ENCODE measurements at places on chromosomes 2 and 18.

DNA sequence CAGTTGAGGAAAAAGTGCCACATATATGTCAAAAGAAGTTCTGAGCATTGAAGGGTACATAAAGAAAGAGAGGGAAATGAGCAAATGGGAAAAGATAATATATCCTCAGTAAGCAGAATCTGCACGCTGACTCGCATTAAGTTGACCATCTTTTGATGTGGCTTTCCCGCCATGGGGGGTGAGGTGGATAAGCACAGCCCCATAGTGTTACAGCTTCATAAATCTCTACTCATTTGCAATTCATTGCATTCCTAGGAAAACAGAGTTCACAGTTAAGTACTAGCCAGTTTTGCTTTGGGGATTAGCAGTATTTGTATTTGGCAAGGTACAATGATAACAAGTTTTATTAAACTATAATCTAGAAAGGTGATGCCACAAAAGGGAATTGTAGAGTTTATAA is 814.2 kb downstream of the LRP1B start:
- DNase-seq, result peak; percentile 21

- peak; percentile 1 for DNase-seq
Observed at GRCh38 chr2:146079216-146079615, 1559.3 kb upstream of the ZEB2 start.

- no peak for DNase-seq
Observed at GRCh38 chr2:108287169-108287568, 1.5 kb upstream of the SULT1C2 start.

DNA sequence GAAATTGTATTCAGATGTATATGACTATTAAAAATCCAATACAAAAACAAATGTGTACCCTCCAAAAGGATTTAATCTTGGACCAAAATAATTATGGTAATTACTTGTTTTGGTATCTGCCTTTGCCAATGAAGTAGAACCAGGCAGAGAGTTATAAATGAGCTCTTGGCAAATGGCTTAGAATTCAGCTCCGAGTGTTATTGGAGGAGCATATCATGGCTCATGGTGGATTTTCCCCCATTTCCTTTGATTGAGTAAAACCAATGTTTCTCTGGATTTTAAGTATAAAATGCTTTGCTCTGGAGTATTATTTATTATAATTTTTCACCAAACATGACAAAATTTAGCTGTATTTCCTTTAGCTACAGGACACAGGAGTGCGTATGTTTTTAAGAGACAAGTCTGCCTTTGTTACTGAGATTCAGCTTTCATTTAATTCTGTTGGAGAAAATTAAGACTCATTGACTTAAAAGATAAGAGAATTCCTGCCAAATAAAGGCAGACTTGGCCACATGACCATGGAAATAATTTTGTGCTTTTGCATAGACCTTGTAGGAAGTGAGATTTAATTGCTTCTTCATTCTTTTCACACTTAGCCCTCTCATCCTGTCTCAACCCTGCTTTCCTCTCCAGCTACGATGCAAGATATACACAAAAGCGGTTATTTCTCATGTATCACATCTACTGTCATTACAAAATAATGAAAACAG is 281.0 kb upstream of the SOX11 start:
- DNase-seq, result no peak

DNA sequence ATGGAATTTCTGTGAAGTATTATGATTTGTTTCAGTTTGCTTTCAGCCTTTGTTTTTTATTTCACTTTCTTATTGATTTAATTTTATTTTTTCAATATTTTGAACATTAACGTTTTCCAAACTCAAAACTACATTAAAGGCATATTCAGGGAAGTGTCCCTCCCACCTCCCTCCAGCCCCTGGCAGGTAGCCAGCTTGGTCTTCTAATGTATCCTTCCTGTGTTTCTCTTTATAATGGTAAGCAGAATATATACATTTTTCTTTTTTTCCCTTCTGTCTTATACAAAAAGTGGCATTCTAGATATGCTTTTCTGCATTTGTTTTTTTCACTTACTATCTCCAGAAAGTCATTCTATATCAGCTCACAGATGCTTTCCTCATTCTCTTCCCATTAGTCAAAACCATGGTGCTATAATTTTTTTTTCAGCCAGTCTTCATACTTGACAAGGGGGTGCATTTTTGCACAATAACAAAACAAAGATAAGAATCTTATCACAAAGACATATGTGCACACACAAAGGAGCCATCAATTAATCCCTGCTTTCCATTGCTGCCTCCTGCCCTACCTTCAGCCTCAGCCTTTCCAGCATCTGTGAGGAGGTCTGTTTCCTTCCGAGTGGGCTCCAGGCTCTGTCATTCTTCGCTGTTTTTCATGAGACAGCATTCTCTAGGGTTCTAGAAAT is 33.7 kb upstream of the TMEM177 start:
- peak; percentile 57 for DNase-seq

DNA sequence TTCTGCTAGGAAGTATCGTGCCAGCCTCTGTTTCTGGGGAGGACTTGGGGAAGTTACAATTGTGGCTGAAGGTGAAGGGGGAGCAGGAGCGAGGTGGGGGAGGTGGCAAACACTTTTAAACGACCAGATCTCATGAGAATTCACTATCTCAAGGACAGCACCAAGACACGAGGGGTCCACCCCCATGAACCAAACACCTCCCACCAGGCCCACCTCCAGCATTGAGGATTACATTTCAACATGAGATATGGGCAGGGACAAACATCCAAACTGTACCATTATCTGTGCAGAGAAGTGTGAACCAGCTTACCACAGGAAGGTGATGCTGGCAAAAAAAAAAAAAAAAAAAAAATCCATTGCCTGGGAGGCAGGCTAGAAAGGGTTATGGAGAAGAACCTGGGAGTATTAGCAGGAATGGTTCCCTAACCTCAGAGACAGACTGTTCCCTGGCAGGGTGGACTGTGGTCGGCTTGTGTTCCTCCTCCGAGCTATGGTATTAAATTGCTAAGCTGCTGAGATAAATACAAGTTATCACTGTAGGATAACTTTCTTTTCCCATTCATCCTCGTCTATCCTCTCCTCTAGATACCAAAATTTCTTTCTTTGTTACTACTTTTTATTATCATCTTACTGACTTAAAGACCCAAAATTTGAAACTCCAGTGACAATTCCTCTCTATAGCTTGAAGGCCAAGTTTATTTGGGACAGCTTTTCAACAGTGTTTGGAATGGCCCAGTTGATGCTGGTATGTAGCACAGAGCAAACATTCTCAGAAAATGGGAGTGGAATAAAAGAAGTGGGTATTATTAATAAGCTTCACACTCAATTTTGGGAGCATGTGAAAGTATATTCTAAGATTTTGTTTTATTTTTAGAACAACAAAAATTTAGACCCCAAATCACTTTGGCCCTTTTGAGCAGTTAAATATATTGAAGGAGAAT is 73.7 kb upstream of the MAP3K20 start:
- DNase-seq, result no peak

GRCh38 chr2:88880441-88880953 is 189.0 kb downstream of the RPIA start:
- DNase-seq, result peak; percentile 56

GRCh38 chr2:109410039-109410815 is 203.5 kb downstream of the SEPTIN10 start:
- DNase-seq, result no peak

DNA sequence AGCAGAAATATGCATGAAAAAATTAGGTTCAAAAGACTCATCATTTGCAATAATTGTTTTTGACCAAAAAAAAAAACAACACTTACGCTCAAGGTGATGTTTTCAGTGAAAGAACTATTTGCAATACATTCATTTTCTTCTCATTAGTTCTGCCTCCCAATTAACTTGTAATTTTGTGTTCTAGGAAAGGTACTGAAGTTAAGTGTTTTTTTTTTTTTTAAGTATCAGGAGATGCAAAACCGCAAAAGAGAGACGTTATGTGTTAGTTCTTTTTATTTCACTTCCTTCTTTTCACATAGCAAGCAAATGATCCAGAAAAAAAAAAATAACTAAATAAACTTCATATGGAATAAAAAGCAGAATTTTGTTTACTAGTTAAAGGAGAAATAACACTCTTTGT is 735.2 kb upstream of the GCFC2 start:
- no peak for DNase-seq

- DNase-seq, result no peak
Observed at GRCh38 chr2:223232896-223233295, 180.9 kb downstream of the KCNE4 start.

DNA sequence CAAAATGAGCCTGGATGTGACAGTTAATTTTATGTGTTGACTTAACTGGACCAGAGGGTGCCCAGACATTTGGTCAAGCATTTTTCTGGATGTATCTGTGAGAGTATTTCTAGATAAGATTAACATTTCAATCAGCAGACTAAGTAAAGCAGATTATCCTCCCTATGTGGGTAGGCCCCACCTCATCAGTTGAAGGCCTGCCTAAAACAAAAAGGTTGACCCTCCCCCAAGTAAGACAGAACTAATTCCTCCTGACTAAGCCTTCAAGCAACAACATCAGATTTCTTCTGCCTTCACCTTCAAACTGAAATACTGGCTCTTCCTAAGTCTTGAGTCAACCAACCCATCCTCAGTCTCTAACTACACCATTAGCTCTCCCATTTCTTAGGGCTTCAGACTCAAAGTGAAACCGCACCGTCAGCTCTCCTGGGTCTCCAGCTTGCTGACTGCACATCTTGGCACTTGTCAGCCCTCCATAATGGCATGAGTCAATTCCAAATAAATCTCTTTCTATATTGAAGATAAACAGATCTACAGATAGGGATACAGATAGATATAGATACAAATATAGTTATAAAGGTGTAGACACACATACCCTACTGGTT is 47.9 kb downstream of the MEMO1 start:
- DNase-seq, result no peak

DNA sequence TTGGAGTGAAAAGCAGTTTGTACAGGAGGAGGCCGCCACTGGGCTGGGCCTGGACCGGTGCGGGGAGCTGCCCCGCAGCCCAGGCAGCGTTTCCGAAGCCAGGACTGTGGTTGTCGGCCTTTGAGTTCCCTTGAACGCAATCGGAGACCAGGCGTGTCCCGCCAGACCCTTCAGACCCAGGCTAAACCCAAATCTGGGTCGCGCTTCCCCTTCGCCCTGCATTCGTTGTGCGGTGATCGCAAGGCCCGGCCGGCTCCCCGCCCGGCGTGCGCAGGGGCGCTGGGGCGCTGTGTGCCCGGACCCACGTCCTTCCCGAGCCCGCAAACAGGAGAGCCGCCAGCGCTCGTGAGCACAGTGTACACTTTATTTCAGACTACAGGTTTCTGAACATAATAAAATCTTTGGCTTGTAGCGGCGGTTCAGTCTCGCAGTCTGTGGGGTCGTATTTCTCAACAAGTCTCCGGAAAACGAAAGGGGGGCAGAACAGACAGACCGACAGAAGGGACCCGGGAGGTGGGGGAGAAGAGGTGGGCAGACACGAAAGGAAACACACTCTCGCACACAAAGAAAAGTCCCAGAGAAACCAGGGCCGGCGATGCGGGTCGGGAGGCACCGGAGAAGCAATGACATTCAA is 5.5 kb downstream of the EN1 start:
- no peak for DNase-seq

DNA sequence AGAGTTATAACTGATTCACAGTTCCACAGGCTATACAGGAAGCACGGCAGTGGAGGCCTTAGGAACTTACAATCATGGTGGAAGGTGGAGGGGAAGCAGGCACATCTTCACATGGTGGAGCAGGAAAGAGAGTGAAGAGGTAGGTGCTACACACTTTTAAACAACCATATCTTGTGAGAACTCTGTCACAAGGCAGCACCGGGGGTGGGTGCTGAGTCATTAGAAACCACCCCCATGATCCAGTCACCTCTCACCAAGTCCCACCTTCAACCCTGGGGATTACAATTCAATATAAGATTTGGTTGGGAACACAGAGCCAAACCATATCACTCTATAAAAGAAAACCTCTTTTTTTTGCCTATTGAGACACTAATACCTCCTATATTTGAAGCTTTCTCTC is 1108.5 kb upstream of the CDH2 start:
- no peak for DNase-seq

GRCh38 chr2:21812766-21813165 is 689.0 kb downstream of the TDRD15 start:
- DNase-seq, result no peak

GRCh38 chr2:187644981-187645380 is 90.7 kb upstream of the TFPI start:
- no peak for DNase-seq

- DNase-seq, result no peak
Observed at GRCh38 chr18:24678626-24679025, 218.2 kb downstream of the HRH4 start.

- no peak for DNase-seq
Observed at GRCh38 chr2:191015239-191015638, 1.3 kb upstream of the STAT1 start.

DNA sequence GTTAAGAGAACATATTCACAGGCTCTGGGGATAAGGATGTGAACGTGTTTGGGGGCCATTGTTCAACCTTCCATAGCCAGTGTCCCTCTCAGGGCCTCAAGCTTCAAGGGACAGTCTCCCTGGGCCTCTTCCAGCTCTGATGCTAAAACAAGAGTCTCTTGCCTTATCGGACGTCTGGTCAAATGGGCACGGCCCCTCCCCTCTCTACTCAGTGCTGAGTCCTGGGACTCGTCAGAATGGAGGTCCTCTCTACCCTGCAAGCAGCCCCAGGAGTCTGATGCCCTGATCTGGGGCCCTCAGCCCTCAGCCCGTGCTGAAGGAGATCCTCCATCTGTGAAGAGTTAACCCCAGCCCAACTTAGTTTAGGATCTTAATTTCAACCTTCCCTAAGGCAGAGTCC is 198.2 kb downstream of the ZFP36L2 start:
- no peak for DNase-seq

DNA sequence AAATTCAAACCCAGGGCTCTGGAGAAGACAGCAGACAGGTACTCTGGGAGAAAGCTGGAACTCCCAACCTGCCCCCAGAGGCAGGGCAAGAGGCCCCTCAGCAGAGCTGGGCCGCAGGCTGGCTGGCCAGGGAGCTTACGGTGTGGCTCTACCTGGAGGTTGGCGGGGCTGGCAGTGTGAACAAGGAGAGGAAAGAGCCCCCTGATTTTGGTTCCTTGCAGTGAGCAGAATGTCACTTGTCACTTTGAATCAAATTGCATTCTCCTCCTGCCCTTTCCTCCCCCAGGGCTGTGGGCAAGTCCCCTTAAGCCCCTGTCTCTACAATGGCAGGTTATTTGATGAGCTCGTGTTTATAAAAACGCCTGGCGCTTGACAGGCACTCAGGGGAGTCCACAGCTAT is 32.6 kb downstream of the MYO7B start:
- no peak for DNase-seq

DNA sequence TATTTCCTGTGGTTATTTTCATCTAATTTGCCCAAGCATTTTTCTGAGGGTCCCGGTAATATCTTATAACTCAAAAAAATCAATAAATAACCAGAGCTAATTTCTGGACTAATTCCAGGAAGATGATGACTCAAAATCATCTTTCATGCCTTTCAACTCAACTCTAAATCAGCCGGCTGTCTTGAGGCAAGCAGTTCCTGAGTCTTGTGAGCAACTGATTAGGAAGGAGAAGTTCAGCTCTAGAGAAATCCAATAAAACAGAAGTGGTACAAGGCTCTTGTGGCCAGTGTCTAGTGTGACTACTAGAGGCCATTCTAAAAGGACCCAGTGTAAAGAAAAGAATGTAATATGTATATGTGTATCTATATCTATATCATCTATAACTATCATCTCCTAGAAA is 890.4 kb downstream of the TRIB2 start:
- no peak for DNase-seq
